ENCODE measurements at places on chromosomes 13 and 19.

GRCh38 chr19:45138303-45138751, 22.5 kb downstream of the NKPD1 start:
- DNase-seq = no peak

- no peak for DNase-seq
Observed at GRCh38 chr19:3094601-3095440, 659 bp downstream of the GNA11 start.

DNA sequence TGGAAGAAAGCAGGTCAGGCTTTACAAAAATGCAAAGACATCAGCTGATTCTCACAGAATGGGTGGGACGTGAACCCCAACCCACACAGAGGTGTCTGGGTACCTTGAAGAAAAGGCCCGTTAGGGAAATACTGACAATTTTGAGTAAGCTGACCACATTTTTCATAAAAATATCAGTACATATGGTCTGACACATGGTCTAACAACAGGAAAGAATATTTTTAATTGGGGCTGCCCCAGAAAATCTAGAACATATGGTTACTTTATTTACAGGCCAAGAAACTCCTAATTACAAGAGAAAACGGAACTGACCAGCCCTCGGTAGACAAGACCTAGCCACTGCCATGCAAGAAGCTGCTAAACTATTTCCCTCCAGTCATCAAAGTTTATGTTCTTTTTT, 48.7 kb upstream of the ITM2B start:
- DNase-seq = no peak

- no peak for DNase-seq
Observed at GRCh38 chr19:5935473-5936291, 21.6 kb downstream of the CAPS start.

DNA sequence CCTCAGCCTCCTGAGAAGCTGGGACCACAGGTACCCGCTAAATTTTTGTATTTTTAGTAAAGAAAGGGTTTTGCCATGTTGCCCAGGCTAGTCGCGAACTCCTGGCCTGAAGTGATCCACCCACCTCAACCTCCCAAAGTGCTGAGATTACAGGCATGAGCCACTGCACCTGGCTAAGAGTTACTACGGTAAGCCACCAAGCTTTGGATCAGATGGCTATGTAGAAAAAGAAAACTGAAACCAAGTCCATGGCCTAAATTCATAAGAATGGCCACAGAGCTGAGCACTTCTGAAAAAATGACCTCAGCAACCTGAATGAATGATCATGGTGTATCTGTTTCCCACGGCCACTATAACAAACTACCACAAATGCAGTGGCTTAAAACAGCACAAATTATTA, 9.4 kb downstream of the OPA3 start:
- DNase-seq = no peak

- no peak for DNase-seq
Observed at GRCh38 chr13:97493456-97493855, 59.5 kb downstream of the RAP2A start.

- DNase-seq = peak; percentile 93
Observed at GRCh38 chr13:103539265-103539664, 473.0 kb upstream of the SLC10A2 start.

- no peak for DNase-seq
Observed at GRCh38 chr13:57314897-57315520, 148.0 kb downstream of the PRR20E start.

GRCh38 chr19:8640402-8641004, 10.1 kb downstream of the NFILZ start:
- no peak for DNase-seq

- no peak for DNase-seq
Observed at GRCh38 chr13:47133011-47133445, 236.2 kb upstream of the HTR2A start.

GRCh38 chr13:22915442-22916082, 265.2 kb upstream of the SGCG start:
- DNase-seq = no peak

DNA sequence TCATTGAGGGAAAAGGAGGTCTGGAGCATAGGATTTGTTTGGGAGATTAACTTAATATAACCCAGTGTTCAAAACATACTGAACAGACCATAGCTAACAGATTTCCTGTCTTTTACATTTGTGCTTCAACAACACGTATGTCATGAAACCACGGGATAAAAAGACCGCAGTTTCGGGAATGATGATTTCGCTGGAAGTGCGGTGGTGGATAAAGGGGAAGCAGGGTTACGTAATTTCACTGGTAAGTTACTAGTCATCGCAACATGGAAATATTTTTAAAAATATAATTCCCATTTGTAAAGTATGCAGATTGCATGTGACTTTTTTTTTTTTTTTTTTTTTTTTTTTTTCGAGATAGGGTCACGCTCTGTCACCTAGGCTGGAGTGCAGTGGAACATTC, 237.4 kb downstream of the LMO7 start:
- no peak for DNase-seq

DNA sequence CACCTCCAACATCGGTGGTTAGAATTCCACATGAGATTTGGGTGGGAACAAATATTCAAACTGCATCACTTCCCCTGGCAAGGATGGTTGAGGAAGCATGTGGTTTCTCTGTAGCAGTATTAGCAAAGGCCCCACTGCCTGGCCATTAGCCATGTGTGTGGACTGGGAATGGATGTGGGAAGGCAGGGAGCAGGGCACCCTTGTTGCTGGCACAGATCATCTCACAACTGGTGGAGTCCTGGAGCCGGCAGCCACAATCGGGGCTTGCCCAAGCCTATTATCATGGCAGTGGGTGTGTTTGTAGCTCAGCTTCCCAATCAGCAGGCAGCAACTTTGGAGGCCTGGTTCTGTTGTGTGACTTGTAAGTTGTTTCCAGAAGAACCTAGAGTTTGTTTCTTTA, 391.9 kb downstream of the DLEU7 start:
- DNase-seq = no peak

GRCh38 chr13:76692346-76692745, 193.9 kb downstream of the KCTD12 start:
- DNase-seq = no peak

DNA sequence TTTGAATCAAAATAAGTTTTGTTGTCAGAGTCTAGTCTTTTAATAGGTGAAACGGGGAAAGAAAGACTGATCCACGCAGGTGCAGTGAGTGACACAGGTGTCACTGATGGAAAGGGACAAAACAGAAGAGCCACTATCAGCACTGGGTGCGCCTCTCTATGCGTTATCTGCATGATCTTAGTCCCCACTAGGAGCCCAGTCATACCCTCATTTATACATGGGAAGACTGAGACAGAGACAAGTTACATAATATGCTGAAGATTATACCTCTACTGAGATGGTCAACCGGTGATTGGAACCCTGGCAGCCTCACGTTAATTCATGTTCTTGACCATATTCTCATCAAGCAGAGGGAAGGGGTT, 3.4 kb downstream of the LRCH1 start:
- no peak for DNase-seq

GRCh38 chr19:1257475-1258162, 9.2 kb downstream of the MIDN start:
- no peak for DNase-seq

GRCh38 chr13:44088991-44089413, 209.3 kb downstream of the LACC1 start:
- no peak for DNase-seq

DNA sequence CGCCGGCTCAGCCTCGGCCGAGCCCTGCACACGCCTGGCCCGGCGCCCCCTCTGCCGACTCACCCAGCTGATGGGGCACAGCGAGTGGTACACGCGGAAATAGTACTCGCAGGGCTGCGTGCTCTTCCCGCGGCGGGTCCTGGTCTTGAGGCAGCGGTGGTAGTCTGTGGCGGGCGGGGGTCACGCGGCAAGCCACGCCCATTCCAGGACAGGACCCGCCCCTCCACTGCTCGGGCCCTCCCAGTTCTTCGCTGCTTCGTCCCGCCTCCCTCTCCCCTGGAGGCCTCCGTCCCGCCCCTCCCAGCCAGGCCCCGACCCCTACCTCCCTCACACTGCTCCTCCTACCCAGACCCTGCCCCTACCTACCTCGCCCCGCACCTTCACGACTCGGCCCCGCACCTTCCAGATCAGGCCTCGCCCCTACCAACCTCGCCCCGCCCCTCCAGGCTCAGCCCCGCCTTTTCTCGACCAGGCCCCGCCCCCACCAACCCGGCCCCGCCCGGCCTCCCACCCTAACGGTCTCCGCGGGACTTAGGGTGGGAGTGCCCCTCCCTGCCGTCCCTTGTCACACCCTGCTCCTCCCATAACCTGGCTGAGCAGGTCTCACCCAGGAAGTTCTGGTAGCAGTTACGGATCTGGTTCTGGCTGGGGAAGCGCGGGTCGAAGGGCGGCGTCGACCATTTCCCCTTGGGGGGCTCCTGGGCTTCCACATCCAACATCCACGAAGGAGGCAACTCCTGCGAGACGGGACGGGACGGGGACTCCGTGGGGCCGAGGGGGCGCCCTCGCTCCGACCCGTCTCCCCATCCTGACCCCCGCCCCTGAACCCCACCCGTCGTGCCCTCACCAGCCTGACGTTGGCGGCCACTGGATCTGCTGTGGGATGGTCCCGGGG, 469 bp downstream of the COX6B2 start:
- DNase-seq = peak; percentile 33

DNA sequence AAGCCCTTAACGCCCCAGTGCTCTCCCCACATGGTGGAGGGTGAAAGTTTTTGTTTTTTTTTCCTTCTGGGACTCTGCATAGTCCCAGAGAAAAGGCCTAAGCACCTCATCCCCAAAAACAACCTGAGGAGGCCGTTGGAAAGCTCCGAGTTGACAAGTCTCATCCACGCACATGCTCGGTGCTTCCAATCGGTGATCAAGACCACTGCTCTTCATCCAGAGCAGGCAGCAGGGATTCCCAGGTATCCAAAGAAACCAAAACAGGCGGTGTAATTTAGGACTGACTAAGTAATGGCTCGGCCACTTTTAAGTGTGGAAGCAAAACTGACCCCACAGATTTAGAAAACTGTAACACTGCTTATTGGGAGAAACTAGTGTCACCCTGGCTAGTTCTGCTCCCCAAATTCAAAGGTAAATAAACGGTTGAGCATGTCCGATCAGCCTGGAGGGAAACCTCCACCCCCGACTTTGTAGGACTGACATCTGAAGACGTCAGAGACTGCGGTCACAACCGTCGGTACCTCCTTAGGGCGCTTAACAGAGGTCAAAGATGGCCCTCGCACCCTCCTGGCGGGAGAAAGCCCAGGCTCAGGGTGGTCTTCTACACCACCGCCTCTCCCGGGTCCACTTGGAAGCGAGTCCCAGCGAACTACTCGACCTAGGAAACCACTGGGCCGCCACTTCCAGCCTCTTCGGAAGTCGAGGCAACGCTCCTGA, 997 bp upstream of the ZNF446 start:
- DNase-seq = no peak

DNA sequence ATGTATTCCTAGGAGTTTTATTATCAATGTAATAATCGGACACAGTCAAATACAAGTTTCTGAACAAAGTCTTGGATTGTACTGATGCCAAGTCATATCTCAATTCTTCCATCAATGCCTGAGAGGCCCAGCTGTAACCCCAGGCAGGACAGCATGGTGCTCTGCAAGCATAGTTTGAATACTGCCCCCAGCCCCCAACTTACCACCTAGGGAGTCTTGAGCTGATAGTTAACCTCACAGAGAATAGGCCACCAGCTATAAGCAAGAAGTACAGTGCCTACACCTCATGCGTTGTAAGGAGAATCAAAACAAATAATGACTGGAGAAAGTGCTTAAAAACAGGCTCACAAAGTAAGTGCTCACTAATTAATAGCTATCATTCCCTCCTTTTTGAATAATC, 2.7 kb downstream of the PROSER1 start:
- DNase-seq = no peak

- no peak for DNase-seq
Observed at GRCh38 chr19:34128558-34129250, 43.6 kb upstream of the LSM14A start.

DNA sequence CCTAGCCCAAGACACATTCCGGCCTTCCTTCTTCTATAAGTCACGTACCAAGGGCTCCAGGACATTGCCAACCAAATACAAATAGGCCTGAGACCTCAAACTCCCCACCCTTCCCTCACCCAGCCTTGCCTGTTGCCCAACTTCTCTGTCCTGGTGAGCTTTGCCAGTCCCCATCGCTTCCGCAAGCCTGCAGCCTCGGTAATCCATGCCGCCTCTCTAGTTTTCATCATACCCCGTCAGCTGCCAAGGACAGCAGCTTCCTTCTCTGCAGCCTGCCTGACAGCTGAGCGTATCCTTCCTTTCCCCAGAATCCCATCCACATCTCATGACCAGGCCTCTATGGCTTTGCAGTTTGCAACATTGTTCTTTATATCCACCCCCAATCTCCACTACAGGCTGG, 36.6 kb upstream of the POMP start:
- DNase-seq = no peak

DNA sequence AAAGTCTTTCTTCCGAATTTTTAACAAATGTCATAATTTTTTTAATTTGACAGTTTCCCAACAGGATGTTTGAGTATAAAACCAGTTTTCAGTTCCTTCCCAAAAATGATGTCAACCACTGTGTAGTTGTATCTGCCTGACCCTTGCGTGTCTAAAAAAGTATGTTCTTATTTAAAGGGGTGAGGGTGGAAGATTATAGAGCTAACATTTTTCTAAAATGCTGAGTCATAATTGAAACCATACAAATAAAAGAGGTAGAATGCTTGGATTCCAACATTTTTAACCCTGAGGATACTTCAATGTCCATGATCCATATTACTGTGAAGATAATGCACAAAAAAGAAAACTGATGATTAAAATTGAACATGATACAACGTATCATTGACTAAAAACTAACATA, 1388.8 kb downstream of the UQCRFS1 start:
- no peak for DNase-seq

GRCh38 chr13:46087481-46087880, 17.4 kb downstream of the CPB2 start:
- no peak for DNase-seq

- DNase-seq = no peak
Observed at GRCh38 chr19:50478901-50479715, 2.5 kb upstream of the GARIN5A start.

DNA sequence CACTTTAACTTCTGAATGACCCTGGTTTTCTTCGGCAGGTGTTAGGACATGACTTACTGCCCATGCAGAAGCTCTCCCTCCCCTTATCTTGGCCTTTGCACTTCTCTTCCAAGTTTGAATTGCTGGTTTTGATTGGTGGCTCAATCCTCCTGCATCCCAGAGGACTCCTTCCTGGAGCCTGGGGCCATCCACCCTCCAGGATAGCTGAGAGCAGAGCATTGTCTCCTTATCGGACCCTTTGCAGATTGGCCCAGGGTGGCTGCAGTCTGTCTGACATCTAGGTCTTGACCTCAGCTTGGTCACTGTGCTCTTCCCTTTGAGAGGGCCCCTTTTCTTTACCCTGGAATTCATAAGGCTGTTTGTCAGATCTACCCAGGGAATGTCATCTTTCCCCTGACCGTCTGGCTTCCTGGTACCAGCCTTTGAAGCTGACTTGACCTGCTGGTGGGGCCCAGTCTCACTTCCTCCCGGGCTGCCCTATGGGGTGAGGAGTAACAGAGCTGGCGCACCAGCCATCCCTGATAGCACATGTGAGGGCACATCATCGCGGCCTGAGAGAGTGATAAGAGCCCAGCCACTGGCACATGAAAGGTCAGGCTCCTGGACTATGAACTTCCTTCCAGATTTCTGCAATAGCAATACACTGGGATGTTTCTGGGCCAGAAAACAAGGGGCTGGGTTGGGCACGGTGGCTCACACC, 172.9 kb upstream of the UBL3 start:
- no peak for DNase-seq

GRCh38 chr19:13978351-13979243, 26.3 kb downstream of the DCAF15 start:
- DNase-seq = no peak
